ENCODE measurements at places on chromosomes 11 and 22.

DNA sequence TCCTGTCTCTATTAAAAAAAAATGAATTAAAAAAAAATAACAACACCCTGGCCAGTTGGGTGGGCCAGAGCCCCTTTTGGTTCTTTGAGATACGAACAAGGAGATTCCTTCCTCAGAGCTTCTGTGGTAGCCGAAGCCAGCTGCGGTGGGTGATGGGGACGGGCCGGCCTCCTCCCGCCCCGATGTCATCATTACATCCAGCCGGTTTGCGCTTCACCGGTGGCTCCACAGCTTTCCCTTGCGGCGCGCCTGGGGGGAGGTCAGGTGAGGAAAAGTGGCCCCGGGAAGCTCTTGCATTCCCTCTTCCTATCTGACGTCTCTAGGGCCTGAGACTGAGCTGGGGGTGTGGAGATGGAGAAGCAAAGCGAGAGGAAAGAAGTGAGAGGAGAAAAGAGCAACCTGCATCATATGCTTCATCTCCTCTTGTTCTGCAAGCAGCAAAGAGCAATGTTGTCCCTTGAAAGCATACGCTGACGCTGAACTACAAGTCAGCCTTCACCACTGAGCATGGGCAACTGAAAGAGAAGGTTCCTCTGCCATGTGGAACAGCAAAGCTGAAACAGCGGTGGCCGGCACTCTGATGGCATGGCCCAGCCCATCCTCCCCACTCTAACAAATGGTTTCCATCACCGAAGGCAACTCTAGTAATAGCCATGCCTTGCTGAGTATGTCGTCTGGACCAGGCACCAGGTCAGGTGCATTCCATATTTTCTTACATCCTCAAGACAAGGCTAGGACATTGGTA, 6.0 kb downstream of the ADAMTS8 start:
- no peak for DNase-seq

DNA sequence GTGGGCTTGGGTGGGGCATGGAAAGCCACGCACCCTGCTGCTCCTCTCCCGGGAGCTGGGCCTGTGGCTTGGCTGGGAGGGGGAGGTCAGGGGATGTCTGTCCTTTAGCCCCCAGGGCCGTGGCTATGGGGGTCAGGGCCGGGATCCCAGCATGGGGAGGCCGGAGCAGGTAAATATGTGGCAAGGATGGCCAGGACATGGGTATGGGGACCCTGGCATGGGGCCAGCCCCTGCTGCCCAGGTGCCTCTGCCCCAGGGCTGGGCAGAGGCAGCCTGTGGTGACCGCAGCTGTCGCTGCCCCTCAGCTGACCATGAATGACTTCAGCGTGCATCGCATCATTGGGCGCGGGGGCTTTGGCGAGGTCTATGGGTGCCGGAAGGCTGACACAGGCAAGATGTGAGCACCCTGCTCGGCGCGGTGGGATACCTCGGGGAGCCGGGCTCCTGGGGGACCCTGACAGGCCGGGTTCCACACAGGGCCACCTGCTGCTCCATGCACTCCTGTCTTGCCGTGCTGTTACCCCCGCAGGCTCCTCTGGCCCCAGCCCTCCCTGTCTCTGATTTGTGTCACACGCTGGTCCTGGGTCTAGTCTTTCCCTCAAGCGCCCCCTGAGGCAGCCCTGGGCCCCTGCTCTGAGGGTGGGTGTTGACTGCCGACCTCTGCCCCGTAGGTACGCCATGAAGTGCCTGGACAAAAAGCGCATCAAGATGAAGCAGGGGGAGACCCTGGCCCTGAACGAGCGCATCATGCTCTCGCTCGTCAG, 8.1 kb upstream of the ANKRD13D start:
- no peak for DNase-seq

GRCh38 chr11:67167091-67167490, 48.0 kb downstream of the KDM2A start:
- no peak for DNase-seq

GRCh38 chr11:6663794-6664469, 8.3 kb upstream of the DCHS1 start:
- no peak for DNase-seq

- no peak for DNase-seq
Observed at GRCh38 chr11:17811352-17811751, 76.8 kb downstream of the KCNC1 start.

DNA sequence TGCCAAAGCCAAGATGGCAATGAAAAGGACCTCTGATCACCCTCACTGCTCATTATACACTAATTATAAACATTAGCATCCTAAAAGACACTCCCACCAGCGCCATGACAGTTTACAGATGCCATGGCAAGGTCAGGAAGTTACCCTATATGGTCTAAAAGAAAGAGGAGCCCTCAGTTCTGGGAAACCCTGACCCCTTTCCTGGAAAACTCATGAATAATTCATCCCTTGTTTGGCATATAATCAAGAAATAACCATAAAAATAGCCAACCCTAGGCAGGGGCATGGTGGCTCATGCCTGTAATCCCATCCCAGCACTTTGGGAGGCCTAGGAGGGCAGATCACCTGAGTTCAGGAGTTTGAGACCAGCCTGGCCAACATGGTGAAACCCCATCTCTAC, 12.7 kb upstream of the CAPN5 start:
- no peak for DNase-seq

DNA sequence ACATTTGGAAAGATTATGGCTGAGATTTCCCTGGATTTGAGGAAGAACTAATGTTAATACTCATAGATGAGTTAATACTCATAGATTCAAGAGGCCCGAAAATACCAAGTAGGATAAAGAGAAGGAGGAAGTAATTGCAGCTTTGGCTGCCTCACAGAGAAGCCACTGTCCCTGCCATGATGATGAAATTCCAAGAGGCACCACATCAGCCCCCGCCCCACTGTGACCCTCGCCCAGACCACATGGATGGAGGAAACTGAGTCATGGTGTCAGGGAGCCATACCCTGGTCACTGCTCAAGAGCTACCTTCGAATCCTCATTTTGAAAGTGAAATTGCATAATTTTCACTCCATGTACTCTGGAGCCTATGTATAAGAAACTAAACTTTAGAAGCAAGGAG, 92.9 kb upstream of the SLC22A12 start:
- no peak for DNase-seq

DNA sequence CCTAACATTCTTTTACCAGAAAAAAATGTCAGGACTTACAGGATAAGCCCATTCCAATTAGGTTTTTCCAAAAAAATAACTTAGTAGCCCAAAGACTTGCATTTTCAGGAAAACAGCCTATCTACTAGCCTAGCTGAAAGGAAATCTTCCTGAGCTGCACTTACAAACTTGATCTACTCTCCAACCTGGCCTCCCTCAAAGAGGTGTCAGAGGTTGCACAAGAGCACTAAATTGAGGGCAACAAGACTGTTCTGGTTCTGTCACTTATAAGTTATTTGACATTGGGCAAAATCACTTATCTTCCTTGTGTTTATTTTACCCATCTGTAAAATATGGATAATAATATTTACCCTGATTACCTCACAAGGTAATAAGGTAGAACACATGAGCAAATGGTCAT, 7.9 kb upstream of the SOX6 start:
- no peak for DNase-seq

DNA sequence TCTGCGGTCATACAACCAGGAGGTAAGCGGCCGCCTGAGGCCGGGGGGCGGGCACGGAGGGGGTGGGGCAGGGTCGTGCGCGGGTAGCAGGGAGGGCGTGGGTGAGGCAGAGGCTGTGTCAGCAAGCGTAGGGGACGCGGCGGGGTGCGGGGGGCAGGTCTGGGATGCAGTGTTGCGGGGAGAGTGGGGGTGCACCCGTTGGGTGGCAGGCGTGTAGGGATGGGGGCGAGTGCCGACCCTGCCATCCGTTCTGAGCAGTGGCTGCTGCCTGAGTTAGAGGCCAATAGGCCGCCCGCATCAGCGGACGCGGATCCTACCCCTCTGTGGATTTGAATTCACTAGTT, 1.4 kb downstream of the RIC8A start:
- DNase-seq = no peak

GRCh38 chr11:27618281-27618915, 81.9 kb downstream of the BDNF start:
- DNase-seq = no peak

DNA sequence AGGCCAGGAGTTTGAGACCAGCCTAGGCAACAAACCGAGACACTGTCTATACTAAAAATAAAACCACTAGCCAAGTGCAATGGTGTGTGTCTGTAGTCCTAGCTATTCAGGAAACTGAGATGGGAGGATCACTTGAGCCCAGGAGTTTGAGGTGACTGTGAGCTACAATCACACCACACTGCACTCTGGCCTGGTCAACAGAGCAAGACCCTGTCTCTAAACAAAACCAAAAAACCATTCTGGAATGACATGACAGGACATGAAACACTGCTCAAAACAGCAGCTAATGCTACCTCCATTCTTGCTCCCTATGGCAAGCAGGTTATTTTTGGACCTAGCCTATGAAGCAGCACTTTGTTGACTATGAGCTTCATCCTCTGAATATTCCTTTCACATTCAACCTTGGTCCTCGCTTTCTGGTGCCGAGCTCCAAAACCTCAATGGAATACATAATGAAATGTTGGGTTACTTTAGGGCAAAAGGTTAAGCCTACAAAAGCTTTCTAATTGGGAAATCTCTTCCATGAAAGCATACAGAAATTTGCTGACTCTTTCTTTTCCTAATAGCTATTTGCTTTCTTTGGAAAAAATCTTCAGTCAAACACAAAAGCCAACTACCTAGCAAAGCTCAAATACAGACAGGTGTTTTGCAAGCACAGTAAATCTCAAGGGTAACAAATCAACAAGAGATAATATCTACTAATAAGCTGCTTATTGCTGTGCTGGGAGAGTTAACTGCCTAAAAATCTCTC, 21.1 kb downstream of the SIK3 start:
- no peak for DNase-seq

GRCh38 chr11:19075636-19076035, 15.1 kb upstream of the MRGPRX2 start:
- DNase-seq = no peak

DNA sequence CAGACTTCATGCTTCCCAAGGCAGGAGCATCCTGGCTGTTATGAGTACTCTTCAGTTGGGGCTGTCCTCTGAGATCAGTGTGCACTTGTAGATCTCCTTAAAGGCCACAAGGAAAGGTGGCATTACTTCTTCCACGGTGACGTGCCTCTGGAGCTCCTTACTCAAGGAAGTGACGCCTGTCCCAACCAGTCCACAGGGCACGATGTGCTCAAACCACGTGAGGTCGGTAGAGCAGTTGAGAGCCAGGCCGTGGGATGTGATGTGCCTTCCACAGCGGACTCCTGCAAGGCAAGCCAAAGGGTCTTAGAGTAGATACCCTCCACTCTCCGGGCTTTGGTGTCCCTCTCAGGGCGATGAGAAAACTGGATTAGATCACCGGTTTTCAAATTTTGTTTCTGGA, 1.4 kb downstream of the LIPT2 start:
- no peak for DNase-seq

- no peak for DNase-seq
Observed at GRCh38 chr22:44364751-44365130, 52.0 kb upstream of the SHISAL1 start.

GRCh38 chr22:39148727-39149535, 3.5 kb downstream of the CBX7 start:
- no peak for DNase-seq

DNA sequence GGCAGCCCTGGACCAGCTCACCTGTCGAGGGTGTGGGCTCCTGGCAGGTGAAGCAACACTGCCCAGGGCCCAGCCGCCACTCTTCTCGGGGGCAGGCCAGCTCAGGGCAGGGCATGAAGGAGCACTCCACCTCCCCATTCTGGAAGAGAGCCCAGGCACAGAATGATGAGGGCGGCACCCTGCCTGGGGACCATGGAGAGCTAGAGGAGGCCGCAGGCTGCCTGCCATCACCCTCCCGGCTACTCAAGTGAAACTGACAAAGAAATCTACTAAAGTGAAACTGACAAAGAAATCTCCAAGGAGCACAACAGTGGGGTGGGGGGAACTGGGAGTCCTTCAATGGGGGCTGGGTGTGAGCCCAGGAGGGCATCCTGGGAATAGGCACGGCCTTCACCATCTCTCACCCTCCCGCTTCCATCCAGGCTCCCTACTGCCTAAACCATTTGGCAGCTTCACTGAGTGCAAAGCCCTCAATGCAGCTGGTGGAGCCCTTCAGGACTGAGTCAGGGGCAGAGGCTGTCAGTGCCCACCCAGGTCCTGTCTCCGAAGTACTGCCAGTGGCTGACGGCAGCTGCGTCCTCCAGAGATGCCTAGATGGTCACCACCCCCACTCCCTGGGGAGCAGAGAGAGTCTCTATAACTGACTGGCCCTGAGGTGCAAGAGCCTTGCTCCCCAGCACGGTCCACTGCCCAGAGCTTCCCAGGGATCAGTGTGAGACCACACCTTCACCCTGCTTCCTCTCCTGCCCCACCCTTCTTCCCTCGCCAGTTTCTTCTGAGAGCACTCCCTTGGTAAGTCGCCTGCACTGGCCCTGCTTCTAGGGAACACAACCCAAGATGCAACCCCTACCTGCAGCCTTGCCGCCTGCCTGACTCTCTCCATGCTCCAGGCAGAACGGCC, 21.7 kb downstream of the VWCE start:
- DNase-seq = no peak

DNA sequence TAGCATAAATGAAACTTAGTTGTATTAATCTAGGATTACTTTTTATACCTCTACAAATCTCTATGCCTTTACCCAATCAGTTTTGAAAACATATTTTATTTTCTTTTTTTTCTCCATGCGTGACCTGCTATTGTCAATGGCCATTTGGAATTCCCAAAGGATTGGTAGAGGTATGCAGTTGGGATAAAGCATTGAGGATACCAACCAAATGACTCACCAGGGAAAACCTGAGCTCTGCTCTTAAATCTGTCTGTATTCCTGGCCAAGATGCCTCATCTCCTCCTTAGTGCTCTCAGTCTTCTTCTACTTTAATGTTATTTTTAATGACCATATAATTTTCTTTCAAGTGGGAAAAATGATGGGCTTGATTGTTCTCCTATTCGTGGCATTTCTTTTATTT, 61.9 kb downstream of the EHF start:
- DNase-seq = no peak

DNA sequence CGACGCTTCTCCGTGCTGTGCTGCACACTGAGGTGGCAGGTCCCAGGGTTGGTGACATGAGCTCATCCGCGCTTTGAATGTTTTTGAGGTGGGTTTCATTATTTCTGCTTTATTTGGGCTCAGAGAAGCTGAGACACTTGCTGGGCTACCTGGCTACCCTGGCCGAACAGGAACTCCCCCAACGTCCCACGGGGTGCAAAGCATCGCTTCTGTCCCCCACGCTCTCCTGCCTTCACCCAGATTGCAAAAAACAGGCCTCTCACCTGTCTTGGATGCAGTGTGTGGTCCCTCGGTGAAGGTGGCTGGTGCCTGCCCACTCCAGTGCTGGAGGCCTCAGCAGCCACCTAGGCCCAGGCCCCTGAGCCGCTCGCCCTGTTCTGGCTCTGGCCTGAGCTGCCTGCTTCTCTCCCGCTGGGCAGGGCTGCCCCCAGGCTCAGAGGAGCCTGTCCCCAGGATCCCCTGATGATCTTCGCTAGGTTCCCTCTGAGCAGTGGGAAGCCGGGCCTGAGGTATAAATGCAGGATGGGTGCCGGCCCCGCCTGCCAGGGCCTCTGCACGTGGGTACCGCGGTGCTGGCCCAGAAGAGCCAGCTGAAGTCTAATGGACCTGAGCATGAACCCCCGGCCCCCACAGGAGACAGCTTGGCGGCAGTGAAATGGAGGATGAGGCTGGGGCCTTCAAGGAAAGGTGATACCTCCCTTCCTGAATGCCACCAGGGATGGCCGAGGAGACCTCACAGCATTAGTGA, 15.8 kb upstream of the MRGPRD start:
- DNase-seq = no peak

GRCh38 chr22:45891996-45892621, 84.9 kb downstream of the WNT7B start:
- no peak for DNase-seq

GRCh38 chr11:133946541-133947318, 10.0 kb downstream of the IGSF9B start:
- DNase-seq = no peak
